ENCODE measurements at places on chromosomes 7 and 10. TPM values are rescaled to one million over a fixed set of nuclear protein-coding genes. Genes with fewer than 3 reads are reported as not detected.

Gene CRYGN
- 1.4 TPM for total RNA-seq

DNA sequence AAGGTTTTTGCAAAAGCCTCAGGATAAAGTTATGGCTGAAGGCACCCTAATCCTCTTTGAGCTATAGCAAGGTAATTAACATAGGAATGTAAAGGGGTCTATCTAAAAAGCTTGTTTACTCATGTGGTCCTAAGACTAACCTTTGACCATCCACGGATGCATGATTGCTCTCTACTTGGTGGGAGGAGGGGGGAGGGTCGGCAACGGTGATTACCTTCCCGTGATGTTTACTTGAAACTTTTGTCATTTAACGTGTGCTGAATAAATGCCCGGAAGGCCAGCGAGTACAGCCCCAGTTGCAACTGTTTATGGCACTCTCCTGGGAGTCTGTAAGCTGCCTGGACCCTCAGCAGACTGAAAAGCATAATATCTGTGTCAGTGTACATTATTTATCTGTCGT is 78.9 kb upstream of the GPR22 start:
- no peaks in the 10 kb centered on the region for H3K4me1 ChIP-seq
- no peak overlapping the region for H3K4me3 ChIP-seq
- DNase-seq, result no peak
- no peaks in the 10 kb centered on the region for H3K27me3 ChIP-seq

GRCh38 chr10:36342781-36343180 is 700.7 kb upstream of the FZD8 start:
- H3K36me3 ChIP-seq, result no peaks in the 10 kb centered on the region
- no peak overlapping the region for H3K4me3 ChIP-seq
- peaks cover 2% of the 10 kb centered on the region for H3K4me1 ChIP-seq
- no peak for DNase-seq
- H3K27me3 ChIP-seq, result no peaks in the 10 kb centered on the region

Gene NUTM2A
- total RNA-seq, result 1.2 TPM

GRCh38 chr7:16344927-16345326 is 76.4 kb downstream of the CRPPA start:
- no peak overlapping the region for H3K4me3 ChIP-seq
- no peak overlapping the region for H3K27ac ChIP-seq
- no peaks in the 10 kb centered on the region for H3K36me3 ChIP-seq
- H3K27me3 ChIP-seq, result no peaks in the 10 kb centered on the region
- no peak for DNase-seq
- no peaks in the 10 kb centered on the region for H3K4me1 ChIP-seq

Gene PLXDC2
- total RNA-seq, result 80.9 TPM

DNA sequence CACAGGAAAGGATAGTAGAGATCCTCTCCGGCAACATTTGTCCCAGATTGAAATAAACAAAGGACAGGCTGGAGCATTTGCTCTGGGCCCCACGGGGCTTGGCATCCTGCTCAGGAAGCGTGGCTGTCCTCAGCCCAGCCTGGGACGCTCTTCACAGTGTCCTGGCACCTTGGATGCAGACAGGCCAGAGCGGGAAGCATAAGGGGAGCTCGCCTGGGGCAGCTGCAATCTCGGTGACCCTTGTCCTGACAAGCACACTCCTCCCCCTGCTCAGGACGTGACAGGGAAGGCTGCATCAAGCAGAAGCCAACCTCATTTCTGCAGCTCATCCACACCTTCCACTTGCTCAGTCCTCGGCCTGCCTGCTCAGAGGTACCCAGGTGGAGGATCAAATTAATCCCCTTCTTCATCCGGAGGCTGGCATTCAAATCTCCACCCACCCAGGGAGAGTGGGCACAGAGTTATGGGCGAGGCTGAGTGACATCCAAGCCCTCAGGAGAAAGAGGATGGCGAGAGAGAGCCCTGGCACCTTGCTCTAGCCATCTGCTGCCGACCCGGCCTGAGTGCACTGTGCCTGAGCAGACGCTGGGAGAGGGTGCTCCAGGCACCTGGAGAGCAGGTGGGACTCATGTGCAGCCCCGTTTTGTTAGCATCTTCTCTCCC is 47.6 kb downstream of the ABRAXAS2 start:
- no peaks in the 10 kb centered on the region for H3K27me3 ChIP-seq
- H3K4me1 ChIP-seq, result no peaks in the 10 kb centered on the region
- DNase-seq, result no peak
- no peak overlapping the region for H3K4me3 ChIP-seq
- no peak overlapping the region for H3K27ac ChIP-seq

GRCh38 chr7:139242741-139243281 is 11.8 kb downstream of the UBN2 start:
- DNase-seq, result no peak
- no peak overlapping the region for H3K27ac ChIP-seq
- peaks cover 22% of the 10 kb centered on the region for H3K36me3 ChIP-seq

GRCh38 chr10:88256013-88256680 is 327.0 kb downstream of the RNLS start:
- no peak overlapping the region for H3K4me3 ChIP-seq
- DNase-seq, result no peak
- H3K27ac ChIP-seq, result no peak overlapping the region
- no peaks in the 10 kb centered on the region for H3K27me3 ChIP-seq

DNA sequence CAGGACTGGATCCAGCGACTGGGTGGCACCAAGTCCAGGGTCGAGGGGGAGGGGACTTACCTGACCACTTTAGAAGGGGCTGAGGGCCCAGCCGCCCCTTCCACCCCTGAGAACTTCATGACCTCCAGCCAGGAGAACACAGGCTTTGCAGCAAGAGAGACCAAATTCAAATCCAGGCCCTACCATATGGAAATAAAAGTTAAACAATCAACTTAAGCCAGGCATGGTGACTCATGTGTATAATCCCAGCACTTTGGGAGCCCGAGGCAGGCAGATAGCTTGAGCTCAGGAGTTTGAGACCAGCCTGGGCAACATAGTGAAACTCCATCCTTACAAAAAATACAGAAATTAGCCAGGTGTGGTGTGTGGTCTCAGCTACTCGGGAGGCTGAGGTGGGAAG is 61.9 kb downstream of the COL13A1 start:
- DNase-seq, result no peak
- H3K4me3 ChIP-seq, result no peak overlapping the region
- H3K27ac ChIP-seq, result no peak overlapping the region
- no peaks in the 10 kb centered on the region for H3K36me3 ChIP-seq

Gene DYNC1I1
- total RNA-seq, result 66.8 TPM

Gene STK32C
- total RNA-seq, result 16.9 TPM

DNA sequence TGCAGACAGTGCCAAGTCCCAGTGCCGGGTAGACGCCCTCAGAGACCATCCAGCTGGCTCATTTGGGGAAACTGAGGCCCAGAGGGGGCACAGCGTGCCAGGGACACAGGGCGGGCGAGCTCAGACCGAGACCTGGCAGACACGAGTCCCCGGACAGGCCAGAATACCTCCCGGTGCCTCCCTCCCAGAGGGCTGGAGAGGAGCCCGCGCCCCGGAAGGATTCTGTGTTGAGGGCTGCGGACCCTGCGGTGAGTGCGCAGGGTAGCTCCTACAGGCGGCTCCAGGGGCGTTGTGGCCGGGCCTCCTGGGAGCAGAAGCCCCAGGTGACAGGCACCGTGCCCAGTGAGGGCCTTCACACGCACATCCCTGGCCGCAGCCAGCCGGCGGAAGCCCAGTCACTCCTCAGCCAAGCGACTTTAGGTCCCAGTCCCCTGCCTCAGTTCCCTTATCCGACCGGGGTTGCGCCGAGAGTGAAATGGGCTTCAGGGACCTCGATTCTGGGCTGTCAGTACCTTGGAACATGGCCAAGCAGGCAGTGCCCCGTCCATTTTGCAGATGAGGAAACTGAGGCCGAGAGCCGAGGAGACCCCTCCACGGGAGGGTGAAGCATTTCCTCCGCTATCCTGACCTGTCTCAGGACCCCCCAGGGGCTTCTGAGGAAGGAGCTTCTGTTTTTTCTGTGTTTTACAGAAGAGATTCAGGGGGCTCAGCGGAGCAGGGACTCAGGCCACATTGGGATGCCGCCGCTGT is 73.6 kb downstream of the ELFN1 start:
- H3K27me3 ChIP-seq, result no peaks in the 10 kb centered on the region
- H3K4me3 ChIP-seq, result no peak overlapping the region
- peaks cover 89% of the 10 kb centered on the region for H3K36me3 ChIP-seq
- peaks cover 33% of the 10 kb centered on the region for H3K4me1 ChIP-seq
- DNase-seq, result no peak

Gene CELF2
- total RNA-seq, result 46.2 TPM

- H3K36me3 ChIP-seq, result no peaks in the 10 kb centered on the region
- no peak for DNase-seq
- H3K27me3 ChIP-seq, result no peaks in the 10 kb centered on the region
Observed at GRCh38 chr10:87594181-87594580, 65.5 kb upstream of the PAPSS2 start.

- H3K27ac ChIP-seq, result peak overlapping the region; percentile 80
- H3K4me1 ChIP-seq, result peaks cover 43% of the 10 kb centered on the region
- H3K36me3 ChIP-seq, result no peaks in the 10 kb centered on the region
- peak overlapping the region; percentile 74 for H3K4me3 ChIP-seq
Observed at GRCh38 chr7:114084472-114085312, 165.9 kb upstream of the PPP1R3A start.

DNA sequence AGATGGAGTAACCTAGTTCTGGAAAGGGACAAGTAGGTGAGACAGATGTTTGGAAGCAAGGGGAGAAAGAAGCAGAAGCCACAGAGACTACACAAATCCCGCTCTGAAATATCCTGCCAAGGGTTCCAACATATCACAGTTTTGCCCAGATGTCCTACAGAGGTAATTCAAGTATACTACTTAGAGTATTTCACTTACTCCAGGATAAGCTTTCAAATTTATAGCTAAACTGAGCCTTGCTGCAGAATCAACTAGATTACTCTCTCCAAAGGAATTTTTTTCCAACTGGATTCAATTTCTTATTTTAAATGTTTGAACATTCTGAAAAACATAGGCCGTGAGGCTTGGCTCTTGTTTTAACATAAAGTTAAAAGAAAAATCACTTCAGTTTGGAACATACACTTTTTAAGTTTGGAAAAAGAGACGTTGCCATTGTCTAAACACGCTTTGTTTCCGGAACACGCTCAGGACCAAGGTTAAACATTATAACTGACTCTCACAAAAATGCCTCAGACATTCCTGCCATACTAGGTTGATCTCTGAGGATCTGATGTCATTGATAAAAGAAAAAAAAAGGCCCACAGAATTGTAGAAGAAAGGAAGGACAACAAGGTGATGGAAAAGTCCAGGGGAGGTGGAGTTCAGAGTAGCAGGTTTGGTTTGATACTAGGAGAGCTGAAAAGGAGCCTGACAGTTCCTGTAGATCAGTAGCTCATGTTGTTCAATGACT is 74.8 kb downstream of the FAM185A start:
- H3K27me3 ChIP-seq, result no peaks in the 10 kb centered on the region
- no peak overlapping the region for H3K4me3 ChIP-seq
- H3K27ac ChIP-seq, result no peak overlapping the region

DNA sequence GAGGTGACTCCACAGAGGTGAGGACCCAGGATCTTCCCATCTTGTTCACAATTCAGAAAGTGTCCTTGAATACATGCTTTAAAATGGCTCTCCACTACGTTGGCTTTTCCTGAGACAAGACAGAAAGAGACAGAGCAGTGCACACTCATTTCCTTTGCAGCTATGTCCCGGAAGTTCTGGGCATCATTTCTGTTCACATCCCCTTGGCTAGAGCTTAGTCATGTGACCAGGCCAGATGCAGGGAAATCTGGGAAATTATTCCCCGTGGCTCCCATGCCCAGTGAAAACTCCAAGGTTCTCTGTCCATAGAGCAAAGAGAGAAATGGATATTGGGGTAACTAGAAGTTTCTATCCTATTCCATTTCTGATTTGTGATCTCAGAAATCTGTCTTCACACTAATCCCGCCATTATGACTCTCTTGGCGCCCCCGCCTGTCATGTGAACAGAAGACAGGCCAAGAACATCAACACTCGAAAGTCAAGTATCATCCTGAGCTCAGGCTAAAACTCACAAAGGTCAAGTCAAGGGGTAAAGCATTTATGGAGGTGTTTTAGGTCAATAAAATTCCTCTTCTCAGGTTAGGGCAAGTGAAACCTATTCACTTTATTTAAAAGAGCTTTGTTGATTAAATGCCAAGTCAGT is 251.4 kb upstream of the HABP2 start:
- H3K27me3 ChIP-seq, result no peaks in the 10 kb centered on the region
- no peaks in the 10 kb centered on the region for H3K4me1 ChIP-seq

GRCh38 chr7:144854839-144855424 is 19.1 kb upstream of the TPK1 start:
- peak; percentile 38 for DNase-seq
- no peaks in the 10 kb centered on the region for H3K36me3 ChIP-seq
